T-helper 22 cell (primary cell): ENCODE measurements at places on chromosomes 4 and X.

DNA sequence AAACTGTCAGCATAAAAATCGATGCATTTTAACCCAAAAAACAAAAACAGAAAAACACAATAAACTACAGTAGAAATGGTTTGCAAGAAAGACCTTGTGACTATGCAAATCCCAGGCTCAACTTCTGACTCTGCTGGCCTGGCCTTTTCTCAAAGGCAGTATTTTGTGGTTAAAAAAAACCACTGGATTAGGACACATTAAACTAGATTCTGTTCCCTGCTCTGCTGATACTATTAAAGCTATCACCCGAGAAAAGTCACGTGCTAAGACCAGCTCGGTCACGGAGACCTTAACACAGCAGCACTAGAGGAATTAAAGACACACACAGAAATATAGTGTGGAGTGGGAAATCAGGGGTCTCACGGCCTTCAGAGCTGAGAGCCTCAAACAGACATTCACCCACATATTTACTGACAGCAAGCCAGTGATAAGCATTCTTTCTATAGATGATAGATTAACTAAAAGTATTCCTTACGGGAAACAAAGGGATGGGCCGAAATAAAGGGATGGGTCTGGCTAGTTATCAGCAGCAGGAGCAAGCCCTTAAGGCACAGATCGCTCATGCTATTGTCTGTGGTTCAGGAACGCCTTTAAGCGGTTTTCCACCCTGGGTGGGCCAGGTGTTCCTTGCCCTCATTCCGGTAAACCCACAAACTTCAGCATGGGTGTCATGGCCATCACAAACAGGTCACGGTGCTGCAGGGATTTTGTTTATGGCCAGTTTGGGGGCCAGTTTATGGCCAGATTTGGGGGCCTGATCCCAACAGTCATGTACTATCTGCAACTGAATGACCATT lies 16.1 kb downstream of the CBR4 start:
- no peak for DNase-seq

DNA sequence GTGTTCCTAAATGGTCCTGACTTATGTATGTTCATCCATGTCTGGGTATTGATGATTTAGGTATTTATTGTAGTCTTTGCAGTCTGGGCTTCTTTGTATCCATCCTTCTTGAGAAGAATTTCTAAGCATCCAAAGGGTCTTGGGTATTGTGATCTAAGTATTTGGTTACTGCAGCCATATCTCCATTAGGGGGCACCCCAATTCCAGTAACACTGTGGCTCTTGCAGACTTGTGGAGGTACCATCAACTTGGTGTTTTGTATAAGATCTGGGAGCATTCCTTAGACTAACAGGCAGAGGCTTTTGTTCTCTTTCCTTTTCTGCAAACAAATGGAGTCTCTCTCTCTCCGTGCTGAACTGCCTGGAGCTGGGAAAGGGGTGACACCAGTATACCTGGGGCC lies 113.7 kb upstream of the NEXMIF start:
- no peak for DNase-seq

- no peak for DNase-seq
Observed at GRCh38 chr4:185634066-185634652, 98.9 kb upstream of the PDLIM3 start.

- no peak for DNase-seq
Observed at GRCh38 chr4:75545526-75545925, 10.3 kb upstream of the ODAPH start.

DNA sequence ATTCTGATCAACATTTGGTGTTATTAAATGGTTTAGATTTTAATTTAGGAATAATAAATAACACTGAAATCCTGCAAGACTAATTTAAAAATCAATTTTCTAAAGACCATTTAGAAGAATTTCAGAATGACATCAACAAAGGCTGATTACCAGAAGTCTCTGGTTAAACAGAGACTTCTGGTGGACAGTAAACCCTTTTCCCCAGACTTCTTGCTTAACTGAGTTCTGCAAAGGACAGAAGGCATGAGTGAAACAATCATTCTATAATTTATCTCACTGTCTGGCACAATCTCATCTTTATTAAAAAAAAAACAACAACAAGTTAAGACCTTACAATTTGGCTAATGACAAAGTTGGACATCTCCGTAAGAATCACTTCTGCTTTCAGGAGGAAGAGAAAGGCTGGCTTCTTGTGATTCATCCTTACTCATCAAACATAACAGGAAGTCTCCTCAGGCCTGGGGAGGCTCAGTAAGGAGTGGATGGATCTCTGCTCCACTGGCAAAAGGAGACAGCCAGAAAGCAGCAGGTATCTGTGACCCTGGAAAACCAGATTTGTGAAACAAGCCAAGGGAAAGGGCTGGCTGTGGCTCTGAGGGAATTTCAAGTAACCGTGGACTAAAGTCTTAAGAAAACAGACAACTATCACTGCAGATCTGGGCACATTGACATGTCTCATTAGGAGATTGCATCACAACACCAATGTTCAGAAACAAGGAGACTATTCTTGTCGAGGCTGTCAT lies 908 bp upstream of the TLR6 start:
- DNase-seq: no peak

DNA sequence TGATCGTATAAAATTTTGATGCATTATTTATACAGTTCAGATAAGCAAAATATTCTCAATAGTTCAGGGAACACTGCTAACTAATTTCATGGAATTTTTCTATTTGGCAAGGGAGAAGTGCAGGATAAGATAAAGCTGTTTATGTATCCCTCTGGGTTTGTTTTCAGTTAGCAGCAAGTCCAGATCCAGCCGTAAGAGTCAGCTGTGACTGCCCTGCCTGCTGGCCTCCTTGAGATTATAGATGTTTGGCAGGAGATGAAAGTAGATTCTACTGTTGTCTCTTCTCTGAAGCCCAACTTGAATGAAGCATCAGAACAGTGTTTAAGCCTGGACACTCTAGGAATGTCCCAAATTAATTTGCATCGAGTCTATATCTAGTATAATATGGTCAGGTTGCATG lies 29.5 kb downstream of the ANTXR2 start:
- no peak for DNase-seq

- no peak for DNase-seq
Observed at GRCh38 chrX:11764602-11765067, 6.6 kb downstream of the MSL3 start.

GRCh38 chrX:85995641-85996040 lies 51.7 kb downstream of the CHM start:
- no peak for DNase-seq

- no peak for DNase-seq
Observed at GRCh38 chr4:90174621-90175023, 47.4 kb downstream of the CCSER1 start.

DNA sequence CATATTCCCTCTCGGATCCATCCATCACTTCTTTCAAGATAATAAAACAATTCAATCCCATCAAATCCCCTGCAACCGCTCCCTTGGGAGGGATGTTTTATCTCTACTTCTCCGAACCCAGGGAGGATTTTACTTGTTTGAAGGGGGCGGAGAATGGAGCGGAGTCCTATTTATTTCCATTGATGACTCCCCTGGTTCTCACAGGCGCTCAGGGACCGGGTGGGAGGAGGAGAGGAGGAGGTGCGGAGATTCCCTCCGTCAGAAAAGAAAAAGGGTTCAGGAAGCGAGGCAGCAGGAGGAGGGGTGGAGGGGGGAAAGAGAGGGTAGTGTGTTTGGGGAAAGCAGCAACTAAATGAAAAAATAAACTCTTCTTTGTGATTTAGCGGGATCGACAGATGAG lies 2.1 kb downstream of the NDNF start:
- DNase-seq: no peak

GRCh38 chrX:115606861-115607260 lies 45.9 kb downstream of the PLS3 start:
- DNase-seq: no peak

- no peak for DNase-seq
Observed at GRCh38 chrX:13433298-13433605, 113.4 kb upstream of the ATXN3L start.

- DNase-seq: no peak
Observed at GRCh38 chrX:123731258-123731986, 1.4 kb downstream of the THOC2 start.

- no peak for DNase-seq
Observed at GRCh38 chr4:118367872-118368271, 15.1 kb upstream of the PRSS12 start.

- DNase-seq: no peak
Observed at GRCh38 chr4:152643153-152644035, 36.4 kb downstream of the TMEM154 start.

GRCh38 chr4:89519771-89520320 lies 212.2 kb upstream of the GPRIN3 start:
- no peak for DNase-seq

GRCh38 chr4:94334476-94334875 lies 8.2 kb downstream of the HPGDS start:
- DNase-seq: no peak

DNA sequence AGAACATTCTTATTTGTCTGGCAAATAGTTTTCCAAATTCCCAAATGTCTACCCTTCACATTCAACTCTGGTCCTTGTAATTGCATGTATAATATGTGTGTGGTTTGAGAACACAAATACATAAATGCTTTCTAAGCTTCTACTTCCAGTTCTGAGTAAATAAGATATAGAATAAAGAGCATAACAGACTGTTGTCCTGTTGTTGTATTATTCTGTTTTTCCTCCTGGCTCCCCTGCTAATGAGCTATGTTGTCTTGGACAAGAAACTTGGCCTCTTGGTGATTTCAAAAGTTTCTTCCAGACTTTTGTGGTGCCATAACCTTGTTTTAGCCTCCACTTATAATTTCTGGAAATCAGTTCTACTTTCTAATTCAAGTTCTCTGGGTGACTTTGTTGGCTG lies 75.3 kb upstream of the USP38 start:
- no peak for DNase-seq

- DNase-seq: no peak
Observed at GRCh38 chr4:107246761-107247160, 210.6 kb upstream of the DKK2 start.

DNA sequence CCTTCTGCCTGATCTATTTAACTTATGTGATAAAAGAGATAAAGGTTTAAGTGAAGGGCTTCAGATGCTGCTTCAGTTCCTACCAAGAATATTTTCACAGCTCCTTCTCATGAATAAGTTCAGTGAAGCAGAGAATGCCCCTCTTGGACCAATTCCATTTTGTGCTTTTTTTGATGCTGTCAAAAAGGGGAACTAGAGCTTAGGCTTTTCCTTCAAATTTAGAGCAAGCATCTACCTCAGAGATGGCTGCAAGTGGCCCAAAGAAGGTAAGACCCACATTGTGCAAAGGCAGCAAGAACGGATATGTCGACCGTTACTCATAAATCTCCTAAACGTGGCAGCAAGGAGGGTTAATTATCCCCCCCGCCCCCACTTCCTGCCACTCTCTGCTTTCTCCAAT lies 4.5 kb downstream of the CHRDL1 start:
- no peak for DNase-seq

DNA sequence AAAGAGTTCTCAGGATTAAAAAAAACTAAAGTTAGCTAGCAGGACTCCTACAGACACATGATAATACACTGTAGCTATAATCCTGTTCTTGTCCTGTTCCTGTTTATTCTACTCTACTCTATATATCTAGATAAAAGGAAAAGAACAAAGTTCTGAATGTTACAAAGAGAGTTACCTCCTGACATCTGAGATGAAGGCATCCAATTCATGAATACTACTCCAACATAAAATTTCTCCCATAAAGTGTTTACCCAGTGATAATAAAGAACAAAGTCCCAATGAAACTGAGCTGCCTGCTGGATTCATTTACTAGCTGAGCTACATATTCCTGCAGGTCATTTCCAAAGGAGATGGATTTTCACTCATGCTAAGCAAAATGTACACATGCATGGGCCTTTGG lies 27.1 kb downstream of the SEPSECS start:
- no peak for DNase-seq

GRCh38 chr4:80431203-80431965 lies 95.9 kb downstream of the CFAP299 start:
- no peak for DNase-seq

- DNase-seq: no peak
Observed at GRCh38 chr4:10276152-10276551, 159.6 kb upstream of the WDR1 start.

- no peak for DNase-seq
Observed at GRCh38 chr4:16031546-16032395, 52.1 kb downstream of the PROM1 start.

GRCh38 chr4:7771541-7772507 lies 167.8 kb downstream of the AFAP1 start:
- DNase-seq: no peak

- DNase-seq: no peak
Observed at GRCh38 chr4:32748061-32748460, 2027.9 kb downstream of the PCDH7 start.

GRCh38 chr4:10589799-10590198 lies 94.8 kb downstream of the CLNK start:
- DNase-seq: no peak

DNA sequence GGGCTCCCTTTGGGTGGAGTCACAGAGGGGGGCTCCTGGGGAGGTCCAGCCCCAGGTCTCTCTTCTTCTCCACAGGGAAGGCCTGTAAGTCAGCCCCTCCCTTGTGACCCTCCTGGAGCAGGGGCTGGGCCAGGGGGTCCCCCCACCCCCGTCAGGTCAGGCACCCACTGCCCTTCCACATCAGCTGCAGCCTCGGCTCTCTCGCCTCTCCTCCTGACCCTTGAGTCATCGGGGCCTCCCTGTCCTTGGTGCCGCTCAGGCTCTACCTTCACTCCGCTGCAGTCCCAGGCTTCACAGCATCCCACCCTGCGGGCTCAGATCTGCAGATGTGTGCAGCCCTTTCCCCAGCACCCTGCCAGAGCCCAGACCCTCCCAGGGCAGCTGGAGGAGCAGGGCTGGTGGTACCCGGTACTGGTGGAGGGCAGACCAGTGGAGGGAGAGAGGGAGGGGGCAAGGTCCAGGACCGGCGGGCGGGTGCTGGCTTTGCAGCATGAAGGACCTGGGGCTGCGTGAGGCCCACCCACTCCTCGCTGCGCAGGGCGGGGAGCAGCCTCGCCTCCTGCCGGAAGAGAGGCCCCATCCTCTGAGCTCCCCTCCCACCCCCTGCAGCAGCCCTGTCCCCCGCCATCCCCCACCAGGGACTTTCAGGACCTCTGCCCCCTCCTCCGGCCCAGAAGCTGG lies 117.1 kb downstream of the FAM53A start:
- DNase-seq: no peak

DNA sequence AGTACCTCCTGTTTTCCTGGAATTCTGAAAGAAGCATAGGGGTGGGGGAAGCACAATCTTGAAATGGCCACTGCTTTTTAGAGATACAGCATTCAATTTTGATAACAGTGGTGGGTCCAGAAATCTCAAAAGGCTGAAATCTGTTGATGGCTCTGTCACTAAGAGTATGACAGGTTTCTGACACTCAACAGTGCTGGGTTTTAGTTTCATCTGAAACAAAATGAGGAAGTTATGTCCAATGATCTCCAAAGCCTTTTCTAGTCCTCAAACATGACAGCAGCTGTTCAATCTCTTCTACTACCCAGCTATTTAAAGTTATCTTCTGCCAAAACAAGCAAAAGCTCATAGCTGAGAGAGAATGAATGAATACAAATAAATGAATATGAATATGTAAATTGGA lies 110.5 kb downstream of the IL1RAPL1 start:
- no peak for DNase-seq

DNA sequence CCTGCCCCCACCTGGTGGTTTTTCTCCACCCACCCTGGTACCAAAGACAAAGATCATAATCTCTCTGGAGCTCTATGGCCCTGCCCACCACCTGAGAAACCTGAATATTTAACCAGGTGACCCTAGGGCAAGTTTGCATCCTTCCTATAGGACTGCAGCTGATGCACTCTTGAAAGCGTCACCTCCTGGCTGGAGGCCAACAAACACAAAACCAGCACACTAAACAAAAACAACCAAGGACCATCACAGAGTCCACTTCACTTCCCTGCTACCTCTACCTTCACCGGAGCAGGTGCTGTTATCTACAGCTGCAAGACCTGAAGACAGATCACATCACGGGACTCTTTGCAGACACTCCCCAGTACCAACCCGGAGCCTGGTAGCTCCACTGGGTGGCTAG lies 296.7 kb upstream of the FGF13 start:
- DNase-seq: no peak
